ENCODE measurements at places on chromosomes 3 and 15.

GRCh38 chr3:140953028-140953960 lies 11.7 kb downstream of the SLC25A36 start:
- peak; percentile 84 for DNase-seq

- no peak for DNase-seq
Observed at GRCh38 chr15:88805031-88805780, 2.0 kb downstream of the ACAN start.

- no peak for DNase-seq
Observed at GRCh38 chr3:49124991-49125670, 4.5 kb upstream of the USP19 start.

- no peak for DNase-seq
Observed at GRCh38 chr15:35383506-35383905, 162.5 kb downstream of the DPH6 start.

DNA sequence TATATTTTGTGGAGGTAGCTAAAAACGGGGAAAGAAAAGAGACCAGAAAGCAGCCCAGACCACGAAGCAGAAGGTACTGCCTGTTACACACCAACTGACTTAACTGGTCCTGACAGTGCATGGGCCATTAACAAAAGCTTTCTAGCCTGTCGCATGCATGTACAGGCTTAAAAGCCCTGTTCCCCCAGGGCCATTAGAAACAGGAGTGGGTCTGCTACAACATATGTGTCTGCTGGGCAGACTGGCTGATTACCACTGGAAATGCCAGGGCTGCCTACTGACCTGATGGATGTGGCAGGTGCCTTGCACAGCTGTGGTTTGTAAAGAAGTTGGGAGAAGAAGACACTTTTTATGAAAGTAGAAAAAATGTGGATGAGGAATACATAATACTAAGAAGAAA lies 137.4 kb downstream of the GAP43 start:
- DNase-seq, result no peak

GRCh38 chr3:73100741-73101559 lies 39.5 kb downstream of the EBLN2 start:
- peak; percentile 73 for DNase-seq

DNA sequence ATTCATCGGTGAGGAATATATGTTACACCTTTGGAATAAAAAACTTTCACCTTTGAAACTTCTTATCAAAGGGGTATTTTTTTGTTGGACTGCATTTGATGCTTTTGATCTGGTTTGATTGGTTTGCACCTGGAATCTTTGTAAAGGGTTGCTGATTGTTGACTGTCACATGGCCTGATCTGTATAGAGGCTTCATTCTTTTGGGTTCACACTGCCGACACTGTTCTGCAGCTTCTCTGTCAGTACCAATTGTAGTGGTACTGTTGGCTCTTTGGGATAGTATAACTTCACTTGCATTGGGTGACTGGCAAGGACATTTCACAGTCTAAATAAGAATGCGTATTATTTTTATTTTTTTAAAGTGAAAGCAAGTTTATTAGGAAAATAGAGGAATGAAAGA lies 155.7 kb downstream of the DOCK3 start:
- no peak for DNase-seq

DNA sequence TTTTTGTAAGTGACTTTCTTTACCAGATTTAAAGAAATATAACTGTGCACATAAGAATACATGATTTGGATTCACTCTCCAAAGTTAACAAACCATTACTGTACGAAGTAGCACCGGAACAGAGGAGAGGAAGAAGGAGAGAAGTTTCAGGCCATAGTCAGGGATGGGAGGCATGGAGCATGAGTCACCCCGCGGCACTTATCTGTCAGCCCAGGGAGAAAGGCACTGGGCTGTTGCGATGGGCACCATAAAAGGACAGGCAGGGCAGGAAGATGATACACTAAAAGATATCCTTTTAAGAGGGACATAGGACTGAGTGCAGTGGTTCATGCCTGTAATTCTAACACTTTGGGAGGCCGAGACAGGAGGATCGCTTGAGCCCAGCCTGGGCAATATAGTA lies 37.0 kb downstream of the TTC23 start:
- DNase-seq, result peak; percentile 46

GRCh38 chr3:66472313-66473134 lies 28.3 kb downstream of the LRIG1 start:
- peak; percentile 80 for DNase-seq

DNA sequence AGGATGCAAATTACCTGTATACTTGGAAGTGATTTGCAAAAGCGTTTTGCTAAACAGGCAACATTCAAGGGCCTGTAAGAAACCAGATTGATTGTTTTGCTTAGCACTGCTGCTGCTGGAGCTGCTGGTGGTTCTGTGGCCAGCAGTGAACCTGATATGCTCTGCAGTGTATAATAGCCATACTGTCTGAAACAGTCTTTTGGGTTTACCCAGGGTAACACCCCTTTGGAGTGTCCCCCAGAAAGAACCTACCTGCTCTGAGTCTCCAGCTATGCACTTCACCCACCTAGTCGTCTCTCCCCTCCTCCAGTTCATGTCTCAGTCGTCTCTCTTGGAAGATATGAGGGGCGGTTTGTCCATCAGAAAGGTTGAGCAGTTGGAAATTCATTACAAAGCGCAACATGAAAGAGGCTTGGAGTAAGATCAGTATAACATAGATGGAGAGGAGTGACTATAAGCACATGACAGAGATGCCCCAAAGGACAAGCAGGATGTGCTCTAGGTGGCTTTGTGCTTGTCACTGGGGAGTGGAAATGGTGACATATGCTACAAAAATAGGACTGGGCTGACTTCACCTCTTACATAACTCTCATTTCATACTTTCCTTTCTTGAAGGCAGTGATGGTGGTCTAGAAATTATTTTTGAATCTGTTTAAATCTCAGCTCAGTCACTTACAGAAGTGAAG lies 3.8 kb downstream of the MKRN2 start:
- no peak for DNase-seq

- no peak for DNase-seq
Observed at GRCh38 chr15:77532846-77533245, 99.9 kb downstream of the LINGO1 start.

GRCh38 chr3:23608650-23609049 lies 197.1 kb upstream of the UBE2E1 start:
- DNase-seq, result no peak

- DNase-seq, result peak; percentile 20
Observed at GRCh38 chr3:159583662-159584061, 405.0 kb upstream of the IL12A start.

DNA sequence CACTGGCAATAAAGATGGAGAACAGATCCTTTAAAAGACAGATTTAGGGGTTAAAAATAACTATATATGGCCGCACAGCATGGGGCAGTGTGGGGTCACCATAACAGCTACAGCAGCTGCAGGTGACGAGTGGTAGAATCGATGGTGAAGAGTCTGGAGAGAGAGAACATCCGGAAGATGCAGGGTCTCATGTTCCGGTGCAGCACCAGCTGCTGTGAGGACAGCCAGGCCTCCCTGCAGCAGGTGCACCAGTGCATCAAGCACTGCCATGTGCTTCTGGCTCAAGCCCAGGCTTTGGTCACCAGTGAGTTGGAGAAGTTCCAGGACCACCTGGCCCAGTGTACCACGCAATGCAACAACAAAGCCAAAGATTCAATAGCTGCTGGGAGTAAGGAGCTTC lies 93.7 kb upstream of the IMPG2 start:
- no peak for DNase-seq

DNA sequence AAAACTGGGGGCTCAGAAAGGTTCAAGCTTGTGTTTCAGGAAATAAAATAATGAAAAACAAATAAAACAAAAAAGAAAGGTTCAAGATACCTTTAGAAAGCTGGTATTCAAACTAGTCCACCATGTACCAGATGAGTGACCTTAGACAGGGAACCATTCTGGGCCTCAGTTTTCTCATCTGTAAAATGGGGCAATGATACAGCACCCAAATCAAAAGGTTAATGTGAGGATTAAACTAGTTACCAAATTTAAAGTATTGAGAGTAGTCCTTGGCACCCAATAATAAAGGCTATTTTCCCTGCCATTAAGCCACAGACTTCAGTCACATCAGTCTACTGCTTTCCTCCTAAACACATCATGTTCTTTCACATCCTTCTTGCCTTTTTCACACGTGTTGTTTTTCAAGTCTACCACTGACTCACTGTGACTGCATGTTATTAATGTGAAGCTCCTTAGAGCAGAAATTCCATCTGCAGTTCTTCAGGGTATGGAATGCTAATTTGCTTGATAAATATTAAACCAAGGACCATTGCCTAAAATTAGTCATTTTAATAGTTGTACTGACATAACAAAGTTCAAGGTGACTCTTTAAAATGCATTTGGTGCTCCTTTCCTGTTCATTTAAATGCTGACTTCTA lies 19.9 kb downstream of the TAMM41 start:
- peak; percentile 80 for DNase-seq

- no peak for DNase-seq
Observed at GRCh38 chr3:2770451-2770850, 339.7 kb downstream of the IL5RA start.

- no peak for DNase-seq
Observed at GRCh38 chr3:56373386-56373785, 94.9 kb downstream of the ERC2 start.

DNA sequence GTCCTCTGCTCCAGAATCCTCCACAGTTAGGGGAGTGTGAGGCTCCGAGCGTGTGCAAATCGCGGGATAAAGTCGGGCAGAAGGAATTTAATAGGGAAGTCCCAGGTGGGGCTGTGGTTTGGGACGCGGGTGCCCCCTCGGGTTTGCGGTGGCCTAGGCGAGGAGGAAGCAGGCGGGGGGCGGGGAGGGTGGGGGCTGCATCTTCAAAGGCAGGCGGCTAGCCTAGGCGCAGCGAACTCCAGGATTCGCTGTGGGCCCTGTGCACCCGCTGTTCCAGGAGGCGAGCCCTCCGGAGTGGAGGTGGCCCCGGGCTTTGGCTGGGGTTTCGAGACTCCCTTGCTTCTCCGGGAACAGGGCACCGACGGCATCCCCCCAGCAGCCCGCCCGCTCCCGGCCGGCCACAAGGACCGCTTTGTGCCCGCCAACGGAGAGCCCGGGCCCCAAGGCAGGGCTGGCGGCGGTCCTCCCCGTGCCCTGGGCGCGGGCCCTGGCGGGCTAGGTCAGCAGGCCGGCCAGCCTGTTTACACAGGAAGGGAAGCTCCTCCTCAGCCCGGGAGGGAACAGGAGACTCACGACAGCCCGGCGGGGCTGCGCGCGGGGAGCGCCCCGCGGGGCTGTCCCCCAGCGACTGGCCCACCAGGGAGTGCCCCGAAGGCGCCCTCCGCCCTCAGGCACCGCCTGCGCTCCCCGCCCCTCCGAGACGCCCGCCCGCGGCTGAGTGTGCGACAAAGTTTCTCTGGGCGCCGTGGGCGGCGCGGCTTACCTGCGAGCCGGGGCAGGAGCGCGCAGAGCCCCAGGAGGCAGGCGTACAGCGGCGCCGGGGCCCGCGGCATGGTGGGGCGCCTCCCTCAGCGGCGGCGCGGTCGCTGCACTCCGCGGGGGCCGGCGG lies 753 bp downstream of the ITGB5 start:
- peak; percentile 42 for DNase-seq

- DNase-seq, result no peak
Observed at GRCh38 chr3:85161544-85161943, 202.8 kb downstream of the CADM2 start.

- peak; percentile 89 for DNase-seq
Observed at GRCh38 chr3:42179110-42179725, 86.8 kb downstream of the CCK start.

DNA sequence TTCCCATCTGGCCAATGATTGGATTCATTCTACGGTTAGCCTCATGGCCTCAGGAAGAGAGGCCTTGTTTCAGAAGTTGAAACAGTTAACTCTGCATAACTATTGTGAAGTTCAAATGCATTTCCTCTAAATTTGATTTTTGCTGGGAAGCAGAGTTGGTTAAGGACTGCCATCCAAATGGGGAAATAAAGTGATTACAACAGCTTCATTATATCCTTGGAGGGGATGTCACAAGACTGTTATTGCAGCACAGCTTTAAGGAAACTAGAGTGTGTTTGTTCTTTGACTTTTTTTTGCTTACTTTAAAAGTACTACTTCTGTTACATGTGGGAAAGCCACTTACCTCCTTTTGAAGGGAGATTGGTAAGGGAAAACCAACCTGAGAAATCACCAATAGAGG lies 164.8 kb downstream of the AKAP13 start:
- no peak for DNase-seq

DNA sequence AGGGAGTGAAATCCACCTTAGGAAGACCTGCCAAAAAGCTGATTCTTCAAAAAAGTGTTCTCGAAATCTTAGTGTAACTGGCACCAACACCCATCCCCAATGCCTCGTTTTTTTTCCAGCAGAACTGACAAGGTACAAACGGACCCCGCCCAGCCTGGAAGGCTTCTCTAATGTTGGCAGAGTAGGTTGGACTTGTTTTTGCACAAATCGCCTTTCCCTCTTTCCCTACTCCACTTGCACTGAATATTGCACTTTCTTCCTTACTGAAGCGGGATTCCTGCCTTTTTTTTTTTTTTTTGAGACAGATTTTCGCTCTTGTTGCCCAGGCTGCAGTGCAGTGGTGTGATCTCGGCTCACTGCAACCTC lies 544 bp upstream of the TIMMDC1 start:
- peak; percentile 14 for DNase-seq
